ENCODE measurements at places on chromosomes 7 and 10.

GRCh38 chr10:510415-510881 is 179.0 kb downstream of the DIP2C start:
- peak; percentile 46 for DNase-seq

DNA sequence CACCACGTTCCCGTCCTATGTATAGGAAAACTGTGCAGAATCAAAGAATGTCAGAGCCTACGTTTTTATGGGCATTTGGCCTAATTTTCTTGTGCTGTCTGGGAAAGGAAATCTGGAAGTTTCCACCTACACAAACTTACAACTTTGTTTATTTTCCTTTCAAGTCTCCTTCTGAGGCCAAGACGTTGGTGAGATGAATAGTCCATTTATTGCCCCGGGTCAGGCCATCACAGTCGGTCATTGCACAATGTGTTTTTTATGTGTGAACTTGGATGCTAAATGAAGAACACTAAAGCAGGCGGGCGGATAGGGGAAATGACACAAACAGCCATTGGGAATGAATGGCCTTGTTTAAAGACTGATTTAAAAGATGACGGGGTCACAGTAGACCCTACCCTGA is 38.6 kb downstream of the TRIL start:
- no peak for DNase-seq

GRCh38 chr7:47454974-47455871 is 126.7 kb downstream of the TNS3 start:
- no peak for DNase-seq

- DNase-seq, result no peak
These were observed 216.5 kb downstream of the TMEM178B start for GRCh38 chr7:141290365-141290764.

- DNase-seq, result no peak
These were observed 733.9 kb upstream of the SORCS1 start for GRCh38 chr10:107898392-107898791.

DNA sequence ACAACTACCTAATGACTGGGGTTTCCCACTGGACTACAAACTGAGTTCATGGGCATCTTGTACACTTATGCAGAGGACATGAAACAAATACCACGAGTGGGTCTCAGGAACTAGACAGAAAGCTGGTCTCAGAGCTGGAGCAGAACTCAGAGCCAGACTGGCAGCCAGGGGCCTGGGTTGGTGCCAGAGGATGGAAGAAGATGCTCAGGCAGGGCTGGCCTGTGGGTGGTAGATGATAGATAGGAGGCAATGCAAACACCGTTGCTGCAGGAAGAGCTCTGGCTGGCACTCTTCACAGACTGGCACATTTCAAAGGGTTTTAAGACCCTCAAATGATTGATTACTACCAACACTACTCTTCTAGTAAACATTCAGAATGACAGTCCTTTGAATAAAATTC is 28.8 kb downstream of the ENO4 start:
- no peak for DNase-seq

Data from spleen (tissue), 13 donors.